ENCODE measurements at places on chromosomes 6 and 20.

GRCh38 chr6:33813990-33814985, 10.5 kb upstream of the MLN start:
- DNase-seq, result no peak

GRCh38 chr6:161649068-161649467, 375.2 kb upstream of the AGPAT4 start:
- DNase-seq, result no peak

DNA sequence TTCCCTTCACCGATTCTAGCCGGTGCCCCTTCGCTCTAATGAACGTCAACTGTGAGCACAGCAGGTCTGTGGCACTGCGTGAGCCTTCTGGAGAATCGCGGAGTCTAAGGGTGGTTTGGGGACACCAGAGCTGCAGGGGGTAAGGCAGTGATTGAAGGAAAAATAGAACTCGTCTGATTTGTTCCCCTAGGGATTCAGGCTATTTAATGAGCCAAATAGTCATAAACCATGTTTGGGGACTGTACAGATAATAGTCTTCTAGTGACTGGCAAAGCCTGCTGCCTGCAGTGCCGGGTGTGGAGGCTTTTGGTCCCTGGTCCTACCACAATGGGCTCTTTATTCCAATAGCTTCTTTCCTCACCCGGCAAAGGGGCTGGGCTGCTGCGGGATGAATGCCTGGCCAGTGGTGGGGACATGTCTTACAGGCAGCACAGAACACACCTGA, 11.1 kb upstream of the NTSR1 start:
- no peak for DNase-seq

- DNase-seq, result no peak
Observed at GRCh38 chr20:36849333-36850065, 26.4 kb upstream of the TLDC2 start.

DNA sequence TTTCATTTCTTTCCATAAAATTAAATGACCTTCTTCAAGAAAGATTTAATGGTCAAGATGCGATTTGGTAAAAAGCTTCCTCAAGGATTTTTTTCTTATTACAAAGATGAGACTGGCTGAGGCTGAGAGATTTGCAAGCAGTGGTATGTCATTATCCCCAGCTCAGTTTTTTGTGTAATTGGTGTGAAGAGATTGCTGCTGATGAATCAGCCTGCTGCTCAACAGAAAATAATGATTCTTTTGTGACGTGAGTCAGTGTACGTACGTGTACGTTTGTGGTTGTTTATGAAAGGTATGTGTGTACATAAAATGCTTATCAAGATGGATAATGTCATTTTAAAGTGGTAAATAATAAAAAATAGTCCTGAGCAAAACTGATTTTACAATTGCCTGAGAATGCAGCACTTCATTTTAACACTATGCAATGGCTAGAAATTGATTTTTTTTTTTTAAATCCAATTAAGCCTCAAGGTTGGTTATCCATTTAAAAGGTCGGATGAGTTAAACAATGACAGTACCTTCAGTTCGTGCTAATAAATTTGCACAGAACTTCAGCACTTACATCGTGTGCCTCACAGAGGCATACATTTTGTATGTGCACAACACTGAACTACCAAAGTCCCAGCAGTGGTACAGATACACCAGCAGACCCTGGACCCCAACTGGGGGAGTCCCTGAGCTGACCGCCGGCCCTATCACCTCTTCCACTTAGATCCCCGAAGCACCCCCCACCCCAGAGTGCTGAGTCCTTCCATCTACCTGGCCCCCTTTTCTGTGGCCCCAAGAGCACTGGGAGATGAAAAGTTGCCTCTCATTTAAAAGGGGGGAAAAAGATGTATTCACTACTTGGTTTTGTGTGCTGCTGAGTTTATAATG, 9.7 kb upstream of the NPEPL1 start:
- no peak for DNase-seq

DNA sequence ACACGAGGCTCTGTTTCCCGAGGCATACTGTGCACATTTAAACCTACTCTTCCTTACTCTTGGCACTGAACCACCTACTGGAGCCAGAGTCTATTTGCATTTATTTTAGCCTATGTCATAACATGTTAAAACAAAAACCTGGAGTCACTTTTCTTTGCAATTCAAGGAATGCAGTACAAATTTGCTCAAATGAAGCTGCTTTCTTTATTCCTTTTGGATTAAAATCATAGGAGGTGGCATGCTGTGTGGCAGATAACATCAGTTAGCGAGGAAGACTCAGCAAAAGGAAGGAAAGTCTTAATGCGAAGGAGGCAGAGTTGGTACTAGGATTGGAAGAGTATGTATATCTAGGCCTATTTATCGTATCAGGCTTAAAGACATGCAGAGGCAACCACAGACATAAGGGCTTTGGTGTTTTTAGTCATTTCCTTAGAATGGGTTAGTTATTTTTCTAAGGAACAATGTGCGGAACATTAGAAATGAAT, 92.9 kb downstream of the SAMD3 start:
- DNase-seq, result no peak

DNA sequence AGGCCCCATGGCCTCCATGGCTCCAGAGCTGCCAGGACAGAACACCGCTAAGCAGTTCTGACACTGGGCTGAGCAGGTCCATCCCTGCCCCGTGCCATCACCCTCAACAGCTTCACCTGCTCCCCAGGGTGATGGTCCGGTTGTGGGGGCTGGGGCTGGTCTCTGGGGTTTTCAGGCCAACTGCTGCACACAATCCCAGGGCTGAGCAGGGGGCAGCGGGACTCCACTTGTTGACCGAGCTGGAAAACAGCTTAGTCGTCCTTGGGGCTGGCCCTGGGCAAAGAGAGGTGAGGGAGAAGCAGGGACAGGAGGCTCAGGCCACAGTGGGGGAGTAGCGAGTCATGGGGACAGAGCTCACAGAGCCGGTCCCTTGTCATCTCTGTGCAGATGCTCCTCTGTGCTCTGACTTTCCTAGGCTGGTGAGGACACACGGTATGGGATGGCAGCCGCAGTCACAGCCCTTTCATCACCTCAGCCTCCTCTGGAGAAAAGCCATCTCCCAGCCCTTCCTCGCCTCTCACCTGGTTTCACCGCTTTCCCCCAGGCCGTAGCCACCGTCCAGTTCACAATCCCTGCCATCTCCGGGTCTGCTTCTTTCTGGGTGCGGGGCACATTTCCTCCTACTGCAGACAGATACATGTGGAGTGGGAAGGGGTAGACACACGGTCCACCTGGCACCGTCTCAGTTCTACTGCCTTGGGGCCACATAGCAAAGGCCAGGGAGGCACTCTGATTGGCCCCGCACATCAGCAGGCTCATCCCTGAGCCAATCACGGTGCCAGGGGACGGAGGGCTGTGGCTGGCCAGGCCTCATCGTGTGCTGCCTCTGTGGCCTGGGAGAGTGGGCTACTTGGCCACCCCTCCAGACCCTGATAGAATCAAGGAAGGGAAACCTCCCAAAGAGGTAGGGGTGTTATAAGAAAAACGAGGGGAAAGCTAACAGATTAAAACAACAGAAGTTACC, 19.1 kb downstream of the MDFI start:
- no peak for DNase-seq

GRCh38 chr6:66210964-66211363, 503.9 kb upstream of the EYS start:
- DNase-seq, result no peak

DNA sequence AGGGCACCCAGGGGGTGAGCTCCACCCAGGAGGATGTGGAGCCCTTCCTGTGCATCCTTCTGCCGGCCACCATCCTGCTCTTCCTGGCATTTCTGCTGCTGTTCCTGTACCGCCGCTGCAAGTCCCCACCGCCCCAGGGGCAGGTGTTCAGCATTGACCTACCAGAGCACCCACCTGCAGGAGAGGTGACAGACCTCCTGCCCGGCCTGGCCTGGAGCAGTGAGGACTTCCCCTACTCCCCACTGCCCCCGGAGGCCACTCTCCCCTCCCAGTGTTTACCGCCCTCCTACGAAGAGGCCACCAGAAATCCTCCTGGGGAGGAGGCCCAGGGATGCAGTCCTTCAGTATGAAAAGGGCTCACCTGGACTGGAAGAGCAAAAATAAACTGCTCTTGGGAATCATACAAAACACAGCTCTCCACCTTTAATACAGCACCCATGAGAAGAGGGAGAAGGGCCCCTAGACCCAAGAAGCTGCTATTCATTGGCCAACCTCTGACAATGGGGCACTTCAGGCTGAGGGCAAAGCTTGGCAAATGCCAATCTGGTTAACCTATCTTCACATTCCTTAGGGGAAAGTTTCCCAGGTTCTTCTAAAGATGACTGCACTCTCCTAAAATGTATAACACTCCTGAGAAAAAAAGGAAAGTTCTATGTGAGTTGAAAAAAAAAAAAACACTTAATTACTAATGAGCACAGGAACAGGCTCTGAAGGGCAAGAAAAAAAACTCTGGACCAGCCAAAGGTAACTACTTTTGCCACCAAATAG, 5.0 kb downstream of the SMIM28 start:
- DNase-seq, result no peak

All from NCI-H1930 (cell line).